Spleen (tissue), 13 donors: ENCODE measurements at places on chromosomes 3 and 15. TPM values are rescaled to one million over a fixed set of nuclear protein-coding genes. Genes with fewer than 3 reads are reported as not detected.

DNA sequence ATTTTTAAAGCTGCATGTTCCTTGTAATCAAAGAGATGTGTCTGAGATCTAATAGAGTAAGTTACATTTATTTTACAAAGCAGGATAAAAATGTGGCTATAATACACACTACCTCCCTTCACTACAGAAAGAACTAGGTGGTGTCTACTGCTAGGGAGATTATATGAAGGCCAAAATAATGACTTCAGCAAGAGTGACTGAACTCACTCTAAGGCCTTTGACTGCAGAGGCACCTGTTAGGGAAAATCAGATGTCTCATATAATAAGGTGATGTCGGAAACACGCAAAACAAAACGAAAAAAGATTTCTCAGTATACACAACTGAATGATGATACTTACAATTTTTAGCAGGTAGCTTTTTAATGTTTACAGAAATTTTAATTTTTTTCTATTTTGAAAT is 19.1 kb downstream of the B3GNT5 start:
- no peak for DNase-seq

DNA sequence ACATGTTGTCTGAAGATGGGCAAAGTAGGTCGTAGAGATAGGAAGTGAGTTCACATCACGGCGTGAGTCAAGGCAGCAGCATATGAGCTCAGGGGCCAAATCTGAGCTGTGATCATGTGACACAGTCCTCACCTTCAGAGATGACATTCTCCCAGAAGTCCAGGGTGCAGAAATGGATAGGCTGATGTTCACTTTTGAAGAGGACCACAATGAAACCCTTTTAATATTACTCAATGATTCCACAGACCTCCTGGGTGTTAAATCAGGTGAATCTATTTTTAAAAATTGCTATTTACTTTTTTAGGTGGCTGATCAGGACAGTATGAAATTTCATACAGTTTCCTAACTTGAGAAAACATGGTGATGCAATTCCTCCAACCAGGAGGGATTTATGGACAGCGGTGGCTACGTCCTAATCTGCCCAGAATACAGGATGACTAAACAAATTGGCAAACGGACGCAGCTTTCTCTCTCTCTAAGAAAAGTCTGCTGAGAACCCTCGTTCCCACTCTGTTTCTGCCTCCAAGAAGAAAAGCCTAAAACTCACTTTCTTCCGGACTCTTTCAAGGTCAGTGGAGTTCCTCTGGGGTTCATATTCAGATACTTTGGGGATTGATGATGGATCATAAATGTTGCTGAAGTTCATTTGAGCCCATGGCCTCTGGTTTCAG is 34.4 kb downstream of the B3GNT5 start:
- no peak for DNase-seq

DNA sequence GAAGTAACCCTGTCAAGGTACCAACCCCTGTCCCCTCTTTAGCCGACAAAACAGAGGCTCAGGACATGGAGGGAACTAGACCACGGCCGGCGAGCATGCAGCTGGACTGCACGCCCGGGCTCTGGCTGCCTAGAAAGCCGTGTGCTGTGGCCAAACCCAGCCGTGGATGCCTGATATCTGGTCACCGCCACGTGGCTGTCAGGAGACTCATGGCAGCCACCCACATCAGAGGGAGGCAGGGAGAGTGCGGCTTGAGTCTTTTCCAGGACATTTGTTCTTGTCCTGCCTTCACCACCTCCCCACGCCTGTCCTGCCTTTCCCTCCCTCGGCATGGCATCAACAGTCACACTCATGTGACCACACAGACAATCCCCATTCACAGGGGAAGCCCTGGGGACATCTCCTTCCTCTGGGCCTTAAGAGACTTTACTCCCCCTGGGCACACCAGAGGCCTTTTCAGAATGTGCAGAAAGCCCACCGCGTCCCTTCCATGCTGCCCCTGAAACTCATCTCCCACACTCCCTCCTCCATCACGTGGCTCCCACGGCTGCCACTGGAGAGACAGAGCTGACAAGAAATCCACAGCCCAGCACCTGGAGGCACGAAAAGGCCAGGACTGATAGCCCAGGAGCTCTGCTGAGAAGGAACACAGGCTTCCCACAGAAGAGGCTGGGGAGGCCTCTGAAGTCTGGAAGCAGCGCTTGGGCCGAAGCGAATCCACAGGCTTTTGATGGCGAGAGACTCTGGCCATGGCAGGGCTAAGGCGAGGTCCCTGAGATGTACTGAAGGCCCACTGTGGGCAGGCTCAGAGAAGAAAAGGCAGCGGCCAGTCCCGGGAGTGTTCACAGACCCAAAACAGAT is 71.2 kb upstream of the IQSEC1 start:
- DNase-seq, result peak; percentile 52

DNA sequence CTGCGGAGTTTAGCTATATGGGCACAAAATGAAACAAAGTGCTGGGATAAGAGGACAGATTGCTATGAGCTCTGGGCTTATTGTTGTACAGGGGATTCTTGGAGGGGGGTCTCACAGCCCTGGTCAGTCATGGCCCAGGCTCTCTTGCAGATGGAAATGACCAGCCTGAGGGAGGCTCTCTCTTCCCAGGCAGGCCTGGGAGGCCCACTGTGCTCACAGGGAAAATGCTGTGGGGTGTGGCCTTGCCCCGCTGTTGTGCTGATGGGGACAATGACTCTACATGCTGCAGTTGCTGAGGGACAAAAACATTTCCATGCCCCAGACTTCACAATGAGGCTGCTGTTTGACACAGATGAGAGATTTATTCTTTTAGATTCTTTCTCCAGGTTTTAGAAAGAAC is 202.2 kb downstream of the KLF13 start:
- no peak for DNase-seq

DNA sequence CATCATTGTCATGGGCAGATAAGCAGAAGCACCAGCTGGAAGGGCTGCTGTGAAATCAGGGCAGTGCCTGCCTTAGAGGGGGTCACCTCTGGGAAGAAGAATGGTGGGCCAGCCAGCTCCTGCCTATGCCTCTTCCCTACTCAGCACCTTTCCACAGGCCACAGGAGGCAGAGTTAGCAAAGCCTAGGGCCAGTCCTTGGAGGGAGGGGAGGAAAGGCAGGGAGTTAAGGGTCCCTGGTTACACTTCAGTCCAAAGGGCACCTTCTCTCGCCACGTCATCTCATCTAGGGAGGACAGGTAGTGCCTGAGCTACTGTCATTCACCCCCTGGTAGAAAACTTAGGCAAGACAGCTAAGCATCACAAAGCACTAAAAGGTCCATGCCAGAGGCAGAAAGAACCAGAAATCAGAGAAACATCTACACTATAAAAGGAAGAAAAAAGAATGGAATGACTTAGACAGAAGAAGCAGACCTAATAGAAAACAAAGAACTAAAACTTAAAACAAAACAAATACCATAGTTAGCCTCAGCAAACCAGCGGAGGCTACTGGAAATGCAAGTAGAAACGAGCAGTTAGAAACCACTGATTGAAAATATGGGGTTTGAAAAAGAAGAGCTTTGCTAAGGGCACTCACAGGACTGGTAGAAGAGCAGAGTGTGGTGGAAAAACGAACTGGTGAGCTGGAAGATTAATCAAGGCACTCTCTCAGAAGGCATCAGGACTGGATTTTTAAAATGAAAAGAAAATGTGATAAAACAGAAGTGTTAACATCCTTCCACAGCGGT is 84.2 kb downstream of the OSBPL10 start:
- DNase-seq, result no peak

The AMT gene
- total RNA-seq, result 10.3 TPM

The PLAAT1 gene
- 1.5 TPM for total RNA-seq
